ENCODE measurements at places on chromosomes 7 and 10.

- DNase-seq = no peak
Measured at GRCh38 chr10:35912615-35913569, 270.8 kb upstream of the FZD8 start.

- DNase-seq = no peak
Measured at GRCh38 chr10:47406870-47407691, 23.0 kb upstream of the ZNF488 start.

DNA sequence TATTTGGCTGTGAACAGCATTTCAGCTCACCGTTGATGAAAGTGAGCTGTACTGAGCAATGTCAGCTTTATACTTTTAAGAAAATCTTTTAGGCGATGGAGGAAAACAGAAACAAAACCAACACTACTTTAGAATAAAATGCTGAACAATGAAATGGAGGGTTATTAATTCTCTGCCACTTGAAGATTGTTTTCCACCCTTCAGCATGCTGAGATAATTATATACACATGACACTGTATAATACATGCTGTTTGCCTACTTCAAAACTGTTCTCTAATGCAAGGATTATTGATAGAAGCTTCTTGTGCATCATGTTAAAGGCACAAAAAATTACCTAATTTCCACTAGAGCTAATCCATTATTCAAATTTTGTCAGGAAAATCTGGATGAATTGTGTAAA, 66.8 kb downstream of the CACNA2D1 start:
- DNase-seq = no peak

- no peak for DNase-seq
Measured at GRCh38 chr7:19107356-19108146, 9.9 kb downstream of the TWIST1 start.

- no peak for DNase-seq
Measured at GRCh38 chr10:54843085-54843646, 42.1 kb upstream of the PCDH15 start.

- DNase-seq = no peak
Measured at GRCh38 chr10:114077815-114078219, 34.2 kb downstream of the ADRB1 start.

Data from stimulated activated CD4-positive, alpha-beta T cell treated with anti-CD3 and anti-CD28 coated beads, Interleukin-4, amount 100 ng/mL, for 4 hours (primary cell).